Stimulated activated CD8-positive, alpha-beta memory T cell treated with anti-CD3 and anti-CD28 coated beads, Interleukin-2, amount 100 ng/mL, for 48 hours (primary cell): ENCODE measurements at places on chromosomes 7 and 10.

- DNase-seq = no peak
Observed at GRCh38 chr10:32070645-32071044, 14.4 kb upstream of the KIF5B start.

DNA sequence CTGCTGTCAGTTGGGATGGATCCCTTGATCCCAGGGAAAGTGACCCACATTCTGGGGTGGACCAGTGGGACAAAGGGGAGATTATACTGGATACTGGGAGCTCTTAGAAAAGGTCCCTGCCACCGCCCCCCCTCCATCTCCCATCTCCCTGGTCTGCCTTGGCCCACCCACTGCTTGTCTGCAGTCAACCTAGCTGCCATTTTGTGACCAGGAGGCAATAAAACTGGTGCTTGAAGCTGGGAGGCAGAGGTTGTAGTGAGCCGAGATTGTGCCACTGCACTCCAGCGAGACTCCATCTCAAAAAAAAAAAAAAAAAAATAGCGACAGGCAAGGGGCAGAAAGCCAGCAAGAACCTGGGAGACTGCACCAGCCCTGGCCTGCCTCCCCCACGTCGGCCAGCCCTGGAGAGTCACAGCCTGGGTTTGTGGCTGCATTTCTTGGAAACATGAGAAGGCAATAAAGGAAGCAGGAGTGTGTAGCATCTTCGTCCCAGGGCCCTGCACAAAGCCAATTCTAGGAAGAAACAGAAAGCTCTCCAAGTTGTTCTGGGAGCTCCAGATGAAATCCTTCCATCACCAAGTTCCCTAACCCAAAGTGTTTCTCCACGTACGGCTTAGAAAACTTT is 4.7 kb upstream of the ARPC1B start:
- DNase-seq = no peak

GRCh38 chr7:99012722-99013121 is 131.2 kb downstream of the SMURF1 start:
- DNase-seq = no peak

- DNase-seq = no peak
Observed at GRCh38 chr7:124738639-124739038, 27.0 kb downstream of the GPR37 start.

- no peak for DNase-seq
Observed at GRCh38 chr10:44185315-44185666, 199.6 kb downstream of the CXCL12 start.
